Stimulated activated CD8-positive, alpha-beta memory T cell treated with anti-CD3 and anti-CD28 coated beads, Interleukin-4, amount 100 ng/mL, for 1 hour (primary cell): ENCODE measurements at places on chromosomes 12 and 14.

DNA sequence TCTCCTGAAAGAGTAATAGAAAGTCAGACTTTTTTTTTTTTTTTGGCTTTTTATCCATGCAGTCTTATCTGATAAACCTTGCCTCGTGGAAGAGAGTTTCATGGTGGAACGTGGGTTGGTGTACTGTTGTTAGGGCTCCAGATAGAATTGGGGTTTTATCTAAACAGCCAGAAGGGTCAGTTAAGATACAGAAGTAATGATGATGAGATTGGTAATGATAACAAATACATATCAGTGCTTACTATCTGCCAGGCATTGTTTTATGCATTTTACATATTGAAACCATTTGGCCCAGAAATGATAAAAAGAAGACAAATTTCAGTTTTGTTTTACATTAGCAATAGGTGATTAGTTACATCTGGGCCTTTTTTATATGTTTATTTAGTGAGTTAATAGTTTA lies 372.8 kb upstream of the PRICKLE1 start:
- no peak for DNase-seq

- no peak for DNase-seq
Measured at GRCh38 chr14:105161964-105162668, 6.5 kb downstream of the JAG2 start.

DNA sequence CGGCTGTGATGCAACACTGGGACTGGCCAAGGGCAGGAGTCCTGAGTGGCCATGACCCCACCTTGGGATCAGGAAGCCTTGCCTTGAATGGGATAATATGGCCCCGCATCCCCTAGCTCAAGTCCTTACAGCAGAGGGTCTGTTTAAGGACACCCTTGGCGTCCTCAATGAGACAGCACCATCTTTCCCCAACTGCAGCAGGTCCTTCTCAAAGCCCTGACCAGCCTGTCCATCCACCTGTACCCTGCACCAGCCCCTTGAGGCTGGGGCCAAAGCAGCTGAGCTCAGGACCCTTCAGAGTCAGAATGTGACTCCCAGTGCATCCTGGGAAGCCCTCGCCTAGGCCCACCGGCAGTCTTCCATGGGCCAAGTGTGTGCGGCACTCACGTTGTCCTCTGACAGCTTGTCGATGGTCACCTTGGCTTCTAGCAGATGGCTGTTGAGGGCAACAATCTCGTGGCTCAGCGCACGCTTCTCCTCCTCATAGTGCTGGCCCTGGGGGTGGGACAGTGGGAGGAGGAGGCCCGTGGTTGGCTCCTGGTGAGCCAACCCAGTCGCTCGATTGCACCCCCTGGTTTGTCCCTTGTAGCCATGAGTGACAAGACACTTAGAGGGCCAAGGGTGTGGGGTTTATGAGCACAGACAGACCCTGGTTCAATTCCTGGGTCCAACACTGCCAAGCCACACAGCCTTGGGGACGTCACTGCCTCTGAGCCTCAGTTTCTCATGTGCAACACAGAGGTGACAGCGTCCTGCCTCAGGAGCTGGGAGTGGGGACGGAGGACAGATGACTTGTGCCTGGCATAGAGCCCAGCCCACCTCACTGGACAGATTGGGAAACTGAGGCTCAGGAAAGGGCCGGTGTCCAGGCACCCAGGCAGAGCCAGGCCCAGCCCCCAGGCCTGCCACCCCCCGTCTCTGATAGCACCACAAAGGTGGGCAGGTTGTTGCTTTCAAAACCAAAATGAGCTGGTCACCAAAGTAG lies 43.5 kb downstream of the BEGAIN start:
- no peak for DNase-seq

DNA sequence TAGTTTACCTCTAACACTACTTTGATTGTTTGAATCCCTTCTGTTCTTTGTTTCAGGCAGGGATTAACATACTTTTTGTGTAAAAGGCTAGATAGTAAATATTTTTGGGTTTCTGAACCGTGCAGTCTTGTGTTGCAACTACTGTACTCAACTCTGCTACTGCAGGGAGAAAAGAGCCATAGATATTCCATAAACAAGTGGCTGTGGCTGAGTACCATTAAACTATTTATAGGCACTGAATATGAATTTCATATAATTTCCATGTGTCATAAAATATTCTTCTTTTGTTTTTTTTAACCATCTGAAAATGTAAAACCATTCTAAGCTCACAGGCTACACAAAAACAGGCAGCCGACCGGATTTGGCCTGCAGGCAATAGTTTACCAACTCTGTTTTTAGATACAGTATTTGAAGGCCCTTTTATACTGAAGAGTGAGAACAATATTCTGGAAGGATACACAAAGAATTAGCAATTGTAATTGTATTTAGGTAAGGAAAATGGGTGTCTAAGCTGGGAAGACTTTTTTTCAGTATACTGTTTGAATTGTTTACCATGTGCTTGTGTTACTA lies 15.7 kb downstream of the NR1H4 start:
- no peak for DNase-seq

DNA sequence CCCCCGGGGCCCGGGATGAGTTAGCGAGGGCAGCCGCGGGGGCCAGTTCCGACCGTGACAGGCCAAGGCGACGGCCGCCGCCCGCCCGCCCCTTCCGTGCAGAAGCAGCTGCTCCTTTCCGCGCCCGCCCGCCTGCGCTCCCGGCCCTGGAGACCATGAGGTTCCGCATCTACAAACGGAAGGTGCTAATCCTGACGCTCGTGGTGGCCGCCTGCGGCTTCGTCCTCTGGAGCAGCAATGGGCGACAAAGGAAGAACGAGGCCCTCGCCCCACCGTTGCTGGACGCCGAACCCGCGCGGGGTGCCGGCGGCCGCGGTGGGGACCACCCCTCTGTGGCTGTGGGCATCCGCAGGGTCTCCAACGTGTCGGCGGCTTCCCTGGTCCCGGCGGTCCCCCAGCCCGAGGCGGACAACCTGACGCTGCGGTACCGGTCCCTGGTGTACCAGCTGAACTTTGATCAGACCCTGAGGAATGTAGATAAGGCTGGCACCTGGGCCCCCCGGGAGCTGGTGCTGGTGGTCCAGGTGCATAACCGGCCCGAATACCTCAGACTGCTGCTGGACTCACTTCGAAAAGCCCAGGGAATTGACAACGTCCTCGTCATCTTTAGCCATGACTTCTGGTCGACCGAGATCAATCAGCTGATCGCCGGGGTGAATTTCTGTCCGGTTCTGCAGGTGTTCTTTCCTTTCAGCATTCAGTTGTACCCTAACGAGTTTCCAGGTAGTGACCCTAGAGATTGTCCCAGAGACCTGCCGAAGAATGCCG lies 699 bp downstream of the MGAT2 start:
- DNase-seq: no peak

- DNase-seq: no peak
Measured at GRCh38 chr12:89593233-89593632, 67.4 kb upstream of the POC1B start.
